Keratinocyte (primary cell): ENCODE measurements at places on chromosomes 5 and 9. TPM values are rescaled to one million over a fixed set of nuclear protein-coding genes. Genes with fewer than 3 reads are reported as not detected.

Gene LRRC19
- not detected in 3 replicates for polyA plus RNA-seq

DNA sequence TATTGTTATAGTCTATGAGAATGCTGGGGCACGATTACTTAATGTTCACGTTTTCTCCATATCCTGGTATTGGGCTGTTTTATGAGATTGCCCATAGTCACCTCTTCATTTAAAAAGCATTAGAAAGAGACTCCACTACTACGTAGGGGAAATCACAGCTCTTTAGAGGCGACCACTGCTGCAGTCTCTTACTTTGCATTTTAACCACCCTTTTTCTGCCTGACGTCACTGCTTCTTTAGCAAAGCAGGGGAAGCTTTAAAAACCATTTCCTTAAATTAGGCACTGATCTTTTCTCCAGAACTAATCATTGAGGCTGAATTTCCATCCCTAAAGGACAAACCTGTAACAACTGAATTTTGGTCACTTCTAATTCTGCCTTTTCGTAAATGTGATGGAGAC lies 38.9 kb downstream of the ZNF608 start:
- no peak for DNase-seq

Gene CDK7
- 43.4 to 80.6 TPM (median 80.5 TPM) in 3 replicates for polyA plus RNA-seq

GRCh38 chr5:78908173-78909061 lies 76.7 kb downstream of the ARSB start:
- no peak for DNase-seq

- no peak for DNase-seq
Observed at GRCh38 chr9:37438359-37438758, 15.9 kb downstream of the GRHPR start.

- no peak for DNase-seq
Observed at GRCh38 chr9:127973169-127974000, 7.4 kb downstream of the EEIG1 start.

- DNase-seq: no peak
Observed at GRCh38 chr5:50320131-50320749, 120.8 kb downstream of the EMB start.

Gene DBH
- not detected in 3 replicates for polyA plus RNA-seq

Gene MUSK
- 0.03 TPM in 1 of 3 replicates, not detected in the others for polyA plus RNA-seq

Gene SLC23A1
- polyA plus RNA-seq: 0.03 TPM in 1 of 3 replicates, not detected in the others

Gene CARTPT
- polyA plus RNA-seq: not detected in 3 replicates

GRCh38 chr9:96027251-96028131 lies 152.0 kb downstream of the ERCC6L2 start:
- DNase-seq: no peak

GRCh38 chr5:157963761-157964160 lies 104.8 kb upstream of the CLINT1 start:
- no peak for DNase-seq

DNA sequence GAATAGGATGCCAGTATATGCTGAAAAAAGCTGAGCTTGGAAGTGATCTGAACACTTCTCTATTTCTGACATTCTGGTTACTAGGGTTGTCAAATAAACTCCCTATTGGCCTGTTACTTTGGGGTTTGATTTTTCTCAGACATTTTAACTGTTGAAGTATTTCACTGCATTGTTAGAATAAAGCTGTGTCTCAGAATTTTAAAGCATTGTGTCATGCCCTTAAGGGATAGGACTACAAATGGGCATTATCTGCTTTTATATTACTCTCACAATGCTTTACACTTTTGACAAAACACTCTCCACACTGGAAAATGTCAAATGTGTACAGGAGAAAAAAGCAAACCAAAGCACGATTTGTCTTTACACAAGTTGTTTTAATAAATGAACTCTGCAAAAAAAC lies 16.8 kb upstream of the GPR21 start:
- DNase-seq: no peak

DNA sequence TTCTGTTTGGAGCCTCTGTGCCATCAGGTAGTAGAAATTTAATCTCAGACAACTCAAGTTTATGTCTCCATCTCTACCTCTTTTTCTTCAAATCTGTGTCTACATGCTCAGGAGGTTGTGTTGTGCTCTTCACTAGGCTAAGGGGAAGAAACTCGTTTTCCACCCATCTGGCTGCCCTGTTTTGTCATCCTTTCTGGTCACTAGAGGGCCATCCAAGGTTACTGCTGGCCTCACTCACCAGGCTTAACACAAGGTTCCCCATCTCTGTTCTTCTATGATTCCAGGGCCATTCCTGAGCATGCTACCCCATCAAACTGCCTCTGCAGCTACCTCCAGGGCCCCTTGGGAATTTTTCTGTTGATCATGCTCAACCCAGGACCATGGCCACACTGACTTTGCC lies 213.3 kb upstream of the FBXL7 start:
- no peak for DNase-seq

DNA sequence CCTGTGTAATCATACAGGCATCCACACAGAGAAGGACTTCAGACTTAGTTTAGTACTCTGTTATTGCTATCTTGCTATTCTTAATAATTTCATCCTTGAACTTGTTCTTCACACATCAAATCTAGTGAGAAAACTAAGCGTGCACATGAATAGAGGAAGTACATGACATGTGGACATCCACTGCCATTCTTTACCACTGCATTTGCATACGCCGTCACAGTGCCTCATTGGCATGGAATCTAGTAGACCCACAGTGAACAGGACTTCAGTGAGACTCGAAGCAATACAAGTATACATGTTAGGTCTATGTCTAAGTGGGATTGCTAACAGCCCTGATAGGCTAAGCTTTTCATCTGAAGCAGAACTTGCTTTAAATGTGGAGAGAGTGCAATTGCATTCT lies 592.1 kb downstream of the TLE4 start:
- no peak for DNase-seq

Gene HACD4
- 7.3 to 10.4 TPM (median 9.4 TPM) in 3 replicates for polyA plus RNA-seq

DNA sequence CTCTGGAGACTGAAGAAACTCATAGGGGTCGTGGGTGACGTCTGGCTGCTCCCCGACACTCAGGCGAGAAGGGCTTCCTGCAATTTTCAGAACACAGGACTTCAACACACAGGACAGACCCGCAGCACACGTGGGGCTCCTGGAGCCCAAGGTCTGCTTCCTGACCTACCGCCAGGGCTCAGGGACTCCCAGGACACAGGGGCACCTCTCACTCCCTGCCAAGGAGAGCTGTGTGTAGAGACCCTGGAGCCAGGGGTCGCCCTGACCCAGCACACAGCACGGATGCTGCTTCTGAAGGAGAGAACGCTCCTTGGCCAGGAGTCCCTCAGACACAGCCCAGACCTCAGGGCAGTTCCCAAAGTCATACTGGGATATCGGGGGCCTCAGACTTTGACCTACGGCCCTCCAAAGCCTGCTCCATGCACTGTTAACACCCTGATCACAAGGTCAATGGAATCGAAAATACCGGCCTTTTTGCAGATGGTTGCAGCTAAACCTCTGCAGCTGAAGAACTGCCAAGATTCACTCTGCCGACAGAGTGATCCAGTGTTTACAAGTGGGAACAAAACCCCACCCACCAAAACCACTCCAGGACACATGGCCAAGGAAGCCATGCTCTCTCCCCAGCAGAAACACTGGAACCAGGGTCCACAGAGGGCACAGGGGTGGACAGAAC lies 13.8 kb upstream of the ZDHHC11 start:
- no peak for DNase-seq

DNA sequence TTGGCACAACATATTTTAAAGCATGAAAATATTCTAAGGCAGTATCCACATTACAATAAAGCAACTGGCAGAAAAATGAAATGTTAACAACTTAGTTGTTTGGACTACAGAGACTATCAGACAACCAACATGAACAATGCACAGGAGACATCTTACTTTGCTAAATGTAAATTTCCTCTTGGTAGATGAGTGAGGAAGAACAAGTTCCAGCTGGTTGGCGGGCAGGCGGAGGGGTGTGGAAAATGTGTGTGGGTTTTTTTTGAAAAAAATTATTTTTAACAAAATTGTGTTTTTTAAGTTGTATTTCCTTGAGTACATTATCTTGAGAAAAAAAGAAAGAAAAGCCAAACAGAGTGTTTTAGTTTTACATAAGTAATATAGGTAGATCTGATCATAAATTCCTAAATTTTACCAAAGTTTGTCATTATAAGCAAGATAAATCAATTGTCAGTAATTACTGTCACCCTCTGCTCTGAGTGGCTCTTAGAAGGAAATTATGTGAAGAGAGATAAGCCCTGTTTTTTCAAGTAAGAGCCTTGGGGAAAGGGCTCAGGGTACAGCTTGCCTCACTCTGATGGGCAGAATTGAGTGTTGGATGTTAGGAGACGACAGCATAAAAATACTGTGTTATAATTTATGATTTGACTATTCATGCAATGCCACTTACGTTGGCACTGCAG lies 42.5 kb downstream of the TMEM167A start:
- DNase-seq: no peak

DNA sequence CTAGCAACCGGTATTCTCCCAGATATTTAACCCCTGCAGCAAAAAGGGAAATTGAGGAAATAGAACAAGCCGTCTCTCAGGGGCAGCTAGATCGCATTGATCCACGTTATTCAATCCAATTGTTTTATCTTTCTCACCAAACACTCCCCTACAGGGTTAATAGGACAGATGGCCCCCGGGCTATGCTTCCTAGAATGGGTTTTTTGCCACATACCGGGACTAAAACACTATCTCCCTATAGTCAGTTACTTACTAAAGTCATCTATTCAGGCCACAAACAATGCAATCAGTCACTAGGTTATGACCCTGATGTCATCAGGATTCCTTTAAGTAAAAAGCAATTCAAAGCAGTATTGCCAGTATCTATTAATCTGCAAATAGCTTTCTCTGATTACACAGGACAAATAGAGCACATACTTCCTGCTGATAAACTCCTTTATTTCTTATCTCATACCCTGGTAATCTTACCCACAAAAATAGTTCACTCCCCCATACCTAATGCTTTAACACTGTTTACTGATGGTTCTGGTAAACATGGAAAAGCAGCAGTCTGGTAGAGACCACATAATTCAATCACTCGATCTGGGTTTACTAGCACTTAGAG lies 159.0 kb downstream of the CPLANE1 start:
- DNase-seq: no peak

Gene QRFP
- polyA plus RNA-seq: not detected in 3 replicates

GRCh38 chr9:83219154-83219923 lies 156.4 kb upstream of the RASEF start:
- no peak for DNase-seq

DNA sequence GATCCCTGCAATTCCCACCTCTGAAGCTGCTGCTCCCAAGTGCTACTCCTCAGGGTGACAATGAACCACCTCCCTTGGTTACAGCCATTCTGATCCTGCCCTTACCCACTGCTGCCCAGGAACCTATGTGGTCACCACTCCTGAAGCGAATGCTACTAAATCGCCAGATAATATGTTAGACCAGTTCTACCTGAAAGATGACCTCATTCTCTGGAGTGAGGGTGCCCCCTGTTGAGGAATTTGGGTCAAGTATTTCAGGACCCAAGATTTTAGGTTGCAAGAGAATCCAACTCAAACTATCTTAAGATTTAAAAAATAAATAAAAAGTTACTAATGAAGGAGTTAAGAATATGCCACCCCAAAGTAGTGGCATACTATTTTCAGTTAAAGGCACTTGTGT lies 5.8 kb upstream of the SNAPC3 start:
- DNase-seq: no peak

GRCh38 chr5:2295476-2295875 lies 412.8 kb upstream of the IRX4 start:
- DNase-seq: no peak

DNA sequence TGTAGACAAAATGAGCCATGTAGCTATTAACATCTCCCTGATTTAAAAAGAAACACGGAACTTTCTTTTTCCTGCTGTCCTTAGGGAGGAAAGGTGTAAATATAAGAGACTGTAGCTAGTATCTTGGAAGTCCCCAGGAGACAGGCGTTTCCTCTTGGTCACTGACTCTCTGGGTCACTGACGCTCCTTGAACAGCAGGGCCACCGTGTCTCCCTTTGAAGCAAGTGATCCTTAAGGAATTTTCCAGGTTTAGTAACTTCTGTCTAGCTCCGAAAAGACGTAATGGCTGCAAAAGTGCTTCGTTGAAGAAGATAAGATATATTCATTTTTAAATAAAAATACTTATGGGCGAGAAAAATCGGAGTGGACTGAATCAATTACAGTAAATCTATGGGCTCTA lies 745 bp upstream of the CLTA start:
- DNase-seq: no peak

DNA sequence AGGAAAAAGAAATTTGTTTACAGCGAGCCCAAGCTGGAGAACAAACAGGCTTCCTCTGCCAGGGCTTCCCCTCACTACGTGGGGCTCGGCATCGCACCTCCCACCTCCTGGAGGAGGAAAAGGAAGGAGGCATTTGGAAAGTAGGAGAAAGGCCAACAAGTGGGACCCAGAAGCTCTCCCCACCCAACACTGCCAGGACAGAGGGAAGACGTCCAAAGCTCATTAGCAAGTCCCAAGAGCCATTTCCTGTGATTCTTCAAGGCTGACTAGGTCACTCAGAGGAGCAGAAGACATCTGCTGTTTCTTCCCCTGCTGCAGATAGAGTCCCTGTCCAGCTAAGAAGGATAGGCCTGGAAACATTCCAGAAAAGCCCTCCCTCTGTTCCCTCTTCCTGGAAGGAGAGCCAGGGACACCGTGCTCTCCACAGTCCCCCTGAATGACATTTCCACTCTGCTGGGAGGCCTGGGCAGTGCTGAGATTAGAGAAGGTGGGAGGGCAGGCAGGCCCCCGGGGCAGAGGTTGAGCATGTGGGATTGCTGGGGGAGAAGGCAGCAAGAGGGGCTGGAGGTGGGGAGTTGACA lies 57.0 kb upstream of the NEURL1B start:
- DNase-seq: no peak

Gene CTSV
- 101 to 190 TPM (median 109 TPM) in 3 replicates for polyA plus RNA-seq

Gene FBP1
- polyA plus RNA-seq: 0.16 to 0.29 TPM (median 0.26 TPM) in 3 replicates

GRCh38 chr5:43802119-43802518 lies 199.1 kb downstream of the NNT start:
- DNase-seq: peak; percentile 50

- no peak for DNase-seq
Observed at GRCh38 chr5:79181419-79182022, 54.4 kb upstream of the JMY start.

Gene IFNA21
- not detected in 3 replicates for polyA plus RNA-seq

Gene PCDHA1
- 0.03 to 0.07 TPM (median 0.06 TPM) in 3 replicates for polyA plus RNA-seq

GRCh38 chr5:1511651-1512540 lies 11.9 kb downstream of the LPCAT1 start:
- no peak for DNase-seq

DNA sequence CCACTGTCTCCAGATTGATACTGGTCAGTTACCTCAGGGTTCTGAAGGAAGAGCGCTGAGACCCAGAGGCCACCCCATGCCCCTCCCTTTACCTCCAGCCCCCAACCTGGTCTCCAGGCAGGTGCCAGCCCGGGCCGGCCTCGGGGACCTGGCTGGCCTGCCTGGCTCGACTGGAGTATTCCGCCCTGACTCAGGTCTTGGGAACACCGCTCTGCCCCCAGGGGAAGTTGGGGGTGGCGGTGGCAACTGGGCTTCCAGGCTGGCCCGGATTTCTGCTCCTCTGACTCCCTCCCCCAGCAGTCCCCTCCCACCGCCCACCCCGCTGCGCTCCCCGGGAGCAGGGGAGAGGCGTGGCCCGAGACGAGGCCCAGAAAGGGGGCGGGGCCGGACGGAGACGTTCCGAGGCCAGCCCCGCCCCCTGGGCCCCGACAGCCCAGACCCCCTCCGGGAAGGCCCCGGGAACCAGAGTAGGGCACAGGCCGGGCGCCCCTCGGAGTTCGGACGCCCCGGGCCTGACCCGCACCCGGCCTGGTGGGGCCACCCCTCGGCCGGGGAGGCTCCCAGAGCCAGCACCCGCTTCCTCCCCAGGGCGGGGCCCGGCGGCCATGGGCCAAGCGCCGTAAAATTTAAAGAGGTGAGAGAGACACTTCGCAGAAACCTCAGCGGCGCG lies 82.5 kb upstream of the ZBTB43 start:
- peak; percentile 50 for DNase-seq
